ENCODE measurements at places on chromosomes 1 and 21.

DNA sequence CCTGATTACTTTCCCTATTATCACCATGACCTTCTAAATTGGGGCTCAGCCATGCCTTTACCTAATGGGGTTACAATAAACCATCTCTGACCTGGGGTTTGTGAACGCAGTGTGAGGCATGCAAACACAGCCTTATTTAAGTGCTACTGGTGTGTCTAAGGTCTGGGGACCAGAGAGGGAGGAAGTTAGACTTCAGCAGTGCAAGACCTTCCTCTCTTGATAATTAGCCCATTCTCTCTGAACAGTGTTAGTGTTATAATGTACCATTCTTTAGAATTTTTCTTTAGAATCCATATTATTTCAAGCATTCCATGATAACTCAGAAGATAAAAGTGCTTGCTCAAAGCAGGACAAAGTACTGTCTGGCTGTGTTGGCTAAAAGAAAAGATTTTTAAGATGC is 10.5 kb upstream of the LRRC8D start:
- no peak for DNase-seq

DNA sequence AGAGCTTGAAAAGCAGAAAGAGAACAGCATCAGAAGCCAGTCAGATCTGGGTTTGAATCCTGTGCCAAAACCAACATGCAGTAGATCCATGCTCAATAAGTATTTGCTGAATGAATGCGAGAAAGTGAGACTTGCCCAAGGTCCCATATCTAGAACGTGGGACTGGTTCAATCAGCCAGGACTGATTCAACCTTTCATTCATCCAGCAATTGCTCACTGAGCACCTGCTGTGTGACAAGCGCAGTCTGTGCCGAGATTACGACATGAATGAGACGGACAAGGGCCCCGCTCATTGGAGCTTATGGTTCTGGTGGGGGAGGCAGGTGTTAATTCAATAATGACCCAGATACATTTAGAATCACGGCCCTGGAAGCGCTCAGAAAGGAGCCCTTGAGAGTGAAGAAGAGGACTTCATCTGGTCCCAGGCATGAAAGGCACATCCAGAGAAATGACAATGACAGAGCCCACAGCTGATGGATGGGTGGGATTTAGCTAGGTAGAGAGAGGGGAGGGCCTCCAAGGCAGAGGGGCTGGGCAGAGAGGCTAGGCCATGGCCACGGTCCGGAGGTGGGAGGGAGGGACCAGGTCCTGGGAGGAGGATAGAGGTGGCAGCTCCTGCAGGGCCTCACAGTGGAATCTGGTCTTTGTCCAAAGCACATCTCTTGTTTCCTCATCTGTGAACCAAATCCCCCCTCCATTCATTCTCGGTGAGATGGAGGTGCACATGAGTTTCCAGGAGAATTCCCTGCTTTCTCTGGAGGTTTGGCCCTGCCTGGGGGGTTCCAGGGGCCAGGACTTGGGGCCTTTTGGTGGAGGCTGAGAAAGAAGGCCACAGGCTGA is 4.2 kb upstream of the FAM131C start:
- DNase-seq, result no peak

GRCh38 chr1:204819495-204819894 is 51.2 kb upstream of the NFASC start:
- DNase-seq, result no peak

DNA sequence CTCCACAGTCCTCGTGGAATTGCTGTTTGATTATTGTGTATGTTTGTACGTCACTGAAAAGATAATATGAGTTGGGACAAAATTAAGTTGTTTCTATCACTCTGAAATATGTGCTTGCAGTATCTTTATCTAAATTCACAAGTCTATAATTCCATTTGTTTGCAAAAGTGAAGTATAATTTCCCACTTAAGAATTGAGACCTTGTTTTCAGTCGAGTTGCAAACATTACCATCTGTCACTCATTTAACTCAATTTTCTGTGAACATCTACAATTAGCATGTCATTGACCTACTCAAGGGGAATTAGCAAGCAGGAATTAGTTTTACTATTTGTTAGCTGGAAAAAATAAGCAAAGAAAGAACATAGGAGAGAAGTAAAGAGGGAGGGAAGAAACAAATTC is 195.8 kb downstream of the TPR start:
- DNase-seq, result no peak

- no peak for DNase-seq
Measured at GRCh38 chr1:4087530-4088420, 187.7 kb upstream of the C1orf174 start.

DNA sequence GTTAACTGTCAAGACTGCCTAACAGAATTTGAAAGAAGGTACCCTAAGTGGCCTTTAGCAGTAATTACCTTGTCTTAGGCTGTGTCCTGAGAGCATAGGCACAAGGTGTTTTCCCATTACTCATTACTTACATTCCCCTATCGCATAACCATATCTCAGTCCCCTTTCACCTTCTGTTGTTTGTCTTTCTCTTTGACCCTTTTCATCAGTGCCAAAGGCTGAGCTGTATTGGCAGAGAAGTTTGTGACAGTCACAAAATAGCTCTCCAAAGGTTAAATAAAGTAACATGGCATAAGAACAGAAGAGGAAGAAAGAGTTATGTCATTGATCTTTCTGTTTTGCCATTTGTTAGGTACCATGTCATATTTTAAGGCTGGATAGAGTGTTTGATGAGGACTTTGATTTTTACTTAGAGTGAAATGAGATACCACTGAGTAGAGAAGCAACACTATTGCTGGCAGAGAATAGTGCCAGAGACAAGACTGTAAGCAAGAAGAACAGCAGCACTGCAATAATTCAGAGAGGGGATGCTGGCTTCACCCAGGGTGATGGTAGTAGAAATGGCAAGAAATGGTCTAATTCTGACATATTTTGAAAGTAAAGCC is 497.8 kb downstream of the TTLL7 start:
- DNase-seq, result no peak

- no peak for DNase-seq
Measured at GRCh38 chr1:51000160-51000559, 30.1 kb downstream of the CDKN2C start.

DNA sequence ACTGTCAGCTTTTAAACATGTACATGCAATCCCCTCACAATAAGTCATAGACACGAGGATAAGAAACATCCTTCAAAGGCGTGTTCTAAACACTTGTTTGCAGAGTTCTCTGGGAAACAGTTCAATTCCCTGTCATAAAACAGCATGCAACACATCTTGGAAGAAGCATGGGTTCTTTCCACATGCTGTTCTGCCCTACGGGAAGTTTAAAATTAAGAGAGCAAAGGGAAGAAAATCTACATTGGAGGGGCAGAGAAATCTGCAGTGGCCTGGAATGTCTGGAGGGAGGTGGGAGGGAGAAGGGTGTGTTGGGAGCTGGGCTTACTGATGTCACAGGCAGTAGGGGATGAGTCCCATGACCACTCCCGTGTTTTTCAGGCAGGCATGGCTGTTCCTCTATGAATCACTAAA is 98.3 kb upstream of the SLC2A1 start:
- DNase-seq, result no peak

- DNase-seq, result no peak
Measured at GRCh38 chr1:12610305-12610935, 7.6 kb downstream of the DHRS3 start.

- DNase-seq, result no peak
Measured at GRCh38 chr1:225896937-225897549, 8.1 kb upstream of the LEFTY1 start.

GRCh38 chr1:35936838-35937237 is 5.9 kb downstream of the AGO3 start:
- no peak for DNase-seq

GRCh38 chr1:168664069-168664834 is 64.8 kb downstream of the DPT start:
- no peak for DNase-seq

DNA sequence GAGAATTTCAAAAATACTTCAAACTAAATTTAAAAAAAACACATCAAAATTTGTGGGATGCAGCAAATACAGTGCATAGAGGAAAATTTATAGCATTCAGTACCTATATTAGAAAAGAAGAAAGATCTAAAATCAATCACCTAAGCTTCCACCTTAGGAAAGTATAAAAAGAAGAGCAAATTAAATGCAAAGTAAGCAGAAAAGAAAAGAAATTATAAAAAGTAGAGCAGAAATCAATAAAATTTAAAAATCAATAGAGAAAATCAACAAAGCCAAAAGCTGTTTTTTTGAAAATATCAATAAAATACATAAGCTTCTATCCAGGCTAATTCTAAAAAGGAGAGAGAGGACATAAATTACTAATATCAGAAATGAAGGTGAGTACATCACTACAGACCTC is 255.4 kb downstream of the KCNH1 start:
- no peak for DNase-seq

DNA sequence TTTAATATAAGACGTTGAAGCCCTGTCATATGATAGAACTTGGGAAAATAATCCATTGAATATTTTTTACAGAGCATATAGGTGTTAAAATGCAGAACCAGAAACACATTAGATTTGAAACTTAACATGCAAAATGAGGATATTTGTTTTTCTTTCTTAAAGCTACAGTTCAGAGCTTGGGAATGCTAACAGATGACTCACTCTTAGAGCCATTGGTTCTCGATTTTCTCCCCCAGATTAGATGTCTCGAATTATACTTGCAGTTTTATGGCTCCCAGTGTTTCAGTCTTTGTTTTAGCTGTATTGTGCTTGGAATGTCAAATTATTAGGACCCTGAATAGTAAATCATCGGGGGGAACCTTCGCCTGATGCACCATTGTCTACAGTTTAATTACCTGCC is 575.7 kb upstream of the ZP4 start:
- DNase-seq, result no peak

DNA sequence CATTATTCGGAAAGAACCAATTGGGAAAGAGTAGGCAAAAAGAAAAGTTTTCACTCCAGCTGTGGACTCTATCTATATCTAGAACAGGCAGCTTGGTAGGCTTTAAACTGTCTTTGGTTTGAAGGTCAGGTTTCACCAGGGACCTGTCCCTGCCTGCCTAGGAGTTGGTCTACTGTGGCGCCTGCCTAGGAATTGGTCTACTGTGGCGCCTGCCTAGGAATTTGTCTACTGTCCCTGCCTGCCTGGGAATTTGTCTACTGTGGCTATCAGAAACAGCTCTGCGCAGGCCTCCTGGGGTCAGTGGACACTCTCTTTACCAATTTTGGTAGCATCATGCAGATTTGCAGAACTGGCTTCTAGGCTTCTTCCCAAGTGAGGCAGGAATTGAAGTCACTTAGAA is 13.8 kb downstream of the USP25 start:
- no peak for DNase-seq

GRCh38 chr1:40270152-40270834 is 12.3 kb downstream of the ZMPSTE24 start:
- no peak for DNase-seq

DNA sequence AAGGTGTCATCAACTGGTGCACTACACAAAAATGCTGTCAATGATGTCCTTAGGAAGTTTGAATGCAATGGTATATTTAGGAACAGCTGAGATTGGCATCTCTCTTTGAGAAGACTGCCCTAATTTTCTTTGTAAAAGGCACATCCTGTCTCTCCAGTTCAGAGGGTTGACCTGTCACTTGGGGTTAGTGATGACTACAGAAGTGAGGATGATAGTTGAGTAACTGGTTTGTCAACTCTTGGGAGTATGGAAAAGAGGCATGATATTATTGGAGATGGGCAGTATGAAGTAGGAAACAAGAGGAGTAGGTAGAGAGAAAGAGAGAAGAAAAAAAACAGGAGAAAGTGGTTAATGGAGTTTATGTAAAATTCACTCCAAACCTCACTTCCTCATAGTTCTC is 40.4 kb upstream of the PIGC start:
- DNase-seq, result no peak

- no peak for DNase-seq
Measured at GRCh38 chr1:47906527-47907176, 90.5 kb downstream of the TRABD2B start.

DNA sequence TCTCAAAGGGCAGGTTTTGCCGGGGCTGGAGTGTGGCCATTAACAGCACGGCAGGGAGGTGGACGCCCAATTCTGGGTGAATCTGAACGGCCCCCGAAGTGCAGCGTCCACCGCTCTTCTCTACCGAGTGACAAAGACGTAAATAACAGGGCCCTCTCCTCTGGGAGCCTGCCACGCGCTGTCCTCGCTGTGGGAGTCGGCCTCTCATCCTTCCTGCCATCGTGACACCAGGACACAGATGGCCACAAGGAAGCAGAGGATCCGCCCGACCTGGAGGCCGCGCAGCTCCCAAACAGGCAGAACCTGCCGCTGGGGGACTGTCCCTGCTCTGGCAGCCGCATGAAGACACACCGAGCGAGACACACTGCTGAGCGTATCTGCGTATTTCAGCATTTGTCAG is 12.1 kb upstream of the CDK11B start:
- no peak for DNase-seq

DNA sequence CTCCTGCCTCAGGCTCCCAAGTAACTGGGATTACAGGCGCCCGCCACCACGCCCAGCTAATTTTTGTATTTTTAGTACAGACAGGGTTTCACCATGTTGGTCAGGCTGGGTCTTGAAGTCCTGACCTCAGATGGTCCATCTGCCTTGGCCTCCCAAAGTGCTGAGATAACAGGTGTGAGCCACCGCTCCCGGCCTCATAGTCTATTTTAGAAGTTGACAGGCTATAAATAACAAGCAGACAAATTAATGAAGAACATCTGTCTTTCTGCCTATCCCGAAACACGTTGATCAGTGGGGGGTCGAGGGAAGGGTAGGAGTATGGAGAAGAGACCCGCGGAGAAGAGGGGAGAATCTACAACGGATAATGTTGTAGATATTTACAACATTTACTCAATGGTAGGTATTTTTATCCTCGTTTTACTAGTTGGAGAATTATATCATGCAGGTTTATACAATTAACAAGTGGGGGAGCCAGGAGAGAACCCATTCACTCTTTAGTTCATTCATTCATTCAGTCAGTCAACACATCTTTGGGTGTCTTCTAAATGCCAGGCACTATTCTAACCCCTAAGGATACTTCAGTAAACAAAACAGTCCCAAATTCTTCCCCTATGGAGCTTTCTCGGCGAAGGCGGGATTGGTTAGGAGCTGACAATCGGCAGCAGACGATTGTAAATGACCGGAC is 497 bp upstream of the IFNAR2 start:
- no peak for DNase-seq

DNA sequence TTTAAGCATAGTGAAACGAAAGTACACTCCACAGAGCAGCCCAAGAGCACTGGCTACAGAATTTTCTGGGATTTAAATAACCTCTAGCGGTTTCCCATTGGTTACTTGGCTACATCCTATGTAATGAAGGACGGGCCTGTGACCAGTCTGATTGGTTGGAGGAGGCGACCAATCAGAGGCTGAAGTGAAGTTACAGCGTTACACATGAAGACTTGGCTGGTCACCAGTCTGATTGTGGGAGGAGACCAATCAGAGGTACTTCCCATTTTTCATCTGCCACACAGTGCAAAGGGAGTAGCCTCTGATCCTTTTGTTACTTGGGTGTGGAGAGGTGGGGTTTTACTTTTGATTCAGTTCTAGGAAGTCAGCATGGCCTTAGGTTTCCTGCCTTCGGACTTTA is 142.7 kb upstream of the SERTAD4 start:
- DNase-seq, result no peak

- DNase-seq, result no peak
Measured at GRCh38 chr1:55867304-55867843, 652.2 kb upstream of the USP24 start.
